ENCODE measurements at places on chromosomes 16 and 17.

- peak; percentile 2 for DNase-seq
These were observed 4.9 kb downstream of the TNRC6C start for GRCh38 chr17:77963441-77963840.

GRCh38 chr16:29844575-29845331 is 18.3 kb downstream of the CDIPT start:
- no peak for DNase-seq

DNA sequence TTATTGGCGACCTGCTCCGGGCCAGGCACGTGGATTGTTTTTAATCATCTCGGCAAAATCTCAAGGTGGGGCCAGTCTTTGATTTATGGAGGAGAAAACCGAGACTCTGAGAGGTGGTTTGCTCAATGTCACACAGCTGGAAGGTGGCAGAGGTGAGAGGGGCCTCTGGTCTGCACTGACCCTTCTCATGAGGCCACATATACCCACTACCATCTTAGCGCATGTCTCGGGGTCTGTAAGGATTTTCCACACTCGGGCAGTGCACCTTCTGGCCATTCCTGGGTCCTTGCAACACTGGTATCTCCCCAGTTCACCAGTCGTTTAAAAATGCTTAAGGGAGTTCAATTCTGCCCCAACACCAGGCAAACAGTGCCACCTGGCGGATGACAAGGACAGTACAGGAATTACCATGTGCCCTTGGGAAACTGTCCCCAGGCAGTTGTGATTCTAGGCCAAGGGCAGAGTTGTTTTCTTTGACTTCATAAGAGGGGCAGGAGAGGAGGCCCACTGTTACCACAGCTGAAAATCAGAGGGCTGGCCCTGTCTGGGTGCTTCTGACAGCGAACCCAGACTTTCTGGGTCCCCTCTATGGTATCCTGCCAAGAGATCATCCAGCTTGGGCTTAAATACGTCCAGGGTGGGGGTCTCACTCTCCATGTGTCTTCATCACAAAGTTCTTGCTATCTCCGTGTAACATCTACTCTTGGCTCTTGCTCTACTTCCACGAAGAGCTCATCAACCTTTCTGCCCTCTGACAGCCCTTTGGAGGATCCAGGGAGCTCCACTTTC is 39.4 kb upstream of the RAI1 start:
- peak; percentile 72 for DNase-seq

- no peak for DNase-seq
These were observed 45.4 kb upstream of the TMEM132E start for GRCh38 chr17:34533806-34534527.

DNA sequence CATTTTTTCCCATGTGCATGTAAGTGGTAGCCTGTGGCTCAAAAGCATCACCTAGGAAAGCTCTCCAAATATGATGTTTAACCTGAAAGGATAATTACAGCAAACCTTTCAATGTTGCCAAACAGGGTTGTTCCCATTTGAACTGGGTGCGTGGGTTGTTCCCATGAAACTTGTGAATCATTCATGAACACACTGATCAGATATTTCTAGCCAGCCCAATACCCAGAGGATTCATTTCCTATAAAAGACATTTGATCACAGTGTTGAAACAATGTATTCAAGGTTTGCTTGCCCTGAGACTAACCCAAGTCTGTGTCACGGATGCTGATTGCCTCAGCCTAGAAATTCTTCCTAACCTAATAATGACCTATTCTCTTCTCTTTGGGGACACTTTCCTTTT is 12.9 kb downstream of the KRT39 start:
- no peak for DNase-seq

- no peak for DNase-seq
These were observed 88.2 kb upstream of the FA2H start for GRCh38 chr16:74862743-74863244.

GRCh38 chr16:64278196-64278595 is 843.7 kb downstream of the CDH11 start:
- DNase-seq, result no peak

- no peak for DNase-seq
These were observed 15.9 kb downstream of the MINK1 start for GRCh38 chr17:4849011-4849536.

DNA sequence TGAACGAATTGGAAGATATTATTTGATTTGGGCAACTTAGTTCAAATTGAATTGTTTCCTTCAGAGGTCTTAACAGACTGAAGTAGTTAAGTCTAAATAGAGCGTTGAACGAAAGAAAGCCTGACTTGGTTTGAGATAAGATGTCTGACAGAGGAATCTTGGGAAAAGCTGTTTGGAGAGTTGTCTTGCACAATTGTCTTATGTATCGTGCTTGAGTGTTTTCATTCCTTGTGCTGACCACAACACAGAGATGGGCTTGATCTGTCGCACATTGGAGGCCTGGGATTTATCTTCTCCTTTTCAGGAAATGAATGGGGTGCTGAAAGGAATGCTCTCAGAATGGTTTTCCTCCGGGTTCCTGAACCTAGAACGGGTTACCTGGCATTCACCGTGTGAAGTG is 7.8 kb downstream of the MLYCD start:
- no peak for DNase-seq

- DNase-seq, result no peak
These were observed 32.7 kb upstream of the MON1B start for GRCh38 chr16:77158293-77158692.

GRCh38 chr16:3948378-3948995 is 68.0 kb upstream of the CREBBP start:
- DNase-seq, result no peak

- DNase-seq, result no peak
These were observed 19.2 kb downstream of the SGF29 start for GRCh38 chr16:28572696-28573510.

GRCh38 chr17:3794557-3795389 is 6.2 kb downstream of the ITGAE start:
- no peak for DNase-seq

- DNase-seq, result no peak
These were observed 1.2 kb downstream of the TMC6 start for GRCh38 chr17:78127239-78127887.

DNA sequence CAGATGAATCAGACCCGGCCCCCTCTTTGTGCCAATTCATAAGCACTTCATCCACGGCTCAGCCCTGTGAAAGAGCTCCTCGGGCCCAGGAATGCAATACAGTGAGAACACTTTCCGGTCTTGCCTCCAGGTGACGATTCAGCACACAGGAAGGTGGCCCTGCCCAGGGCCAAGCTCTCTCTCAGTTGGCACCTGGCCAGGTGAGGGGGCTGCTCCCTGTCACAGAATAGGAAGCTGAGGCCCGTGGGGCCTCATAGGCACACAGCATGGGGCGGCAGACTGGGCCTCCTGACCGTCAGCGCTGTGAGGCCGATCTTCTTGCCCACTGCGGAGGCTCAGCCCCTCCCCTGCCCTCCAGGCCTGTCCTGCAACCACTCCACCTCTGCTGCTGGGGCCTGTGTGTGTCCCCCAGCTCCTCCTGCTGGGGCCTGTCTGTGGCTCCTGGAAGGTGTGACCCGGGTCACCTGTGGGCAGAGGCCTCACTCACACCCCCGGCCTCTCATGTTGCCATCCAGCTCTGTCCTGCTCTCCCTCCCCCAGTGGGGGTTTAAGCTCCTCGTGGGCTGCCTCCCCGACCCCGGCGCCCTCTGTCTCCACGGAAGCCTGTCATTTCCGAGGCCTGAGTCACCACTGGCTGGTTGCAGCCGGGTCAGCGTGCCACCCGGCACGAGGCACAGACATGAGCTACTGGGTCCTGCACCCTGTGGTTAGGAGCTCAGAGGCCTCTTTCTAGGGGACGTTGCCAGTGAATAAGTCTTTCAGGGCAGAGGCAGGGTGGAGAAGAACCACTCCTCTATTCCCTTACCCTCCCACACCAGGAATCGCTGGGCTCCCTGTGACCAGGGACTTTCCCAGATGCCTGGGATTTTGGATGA is 114.4 kb downstream of the SEC14L1 start:
- no peak for DNase-seq

GRCh38 chr16:69932228-69932627 is 18.9 kb upstream of the CLEC18A start:
- no peak for DNase-seq

- DNase-seq, result no peak
These were observed 62.7 kb upstream of the IRX6 start for GRCh38 chr16:55261301-55261700.

- no peak for DNase-seq
These were observed 10.7 kb upstream of the MRPS23 start for GRCh38 chr17:57860414-57860999.

DNA sequence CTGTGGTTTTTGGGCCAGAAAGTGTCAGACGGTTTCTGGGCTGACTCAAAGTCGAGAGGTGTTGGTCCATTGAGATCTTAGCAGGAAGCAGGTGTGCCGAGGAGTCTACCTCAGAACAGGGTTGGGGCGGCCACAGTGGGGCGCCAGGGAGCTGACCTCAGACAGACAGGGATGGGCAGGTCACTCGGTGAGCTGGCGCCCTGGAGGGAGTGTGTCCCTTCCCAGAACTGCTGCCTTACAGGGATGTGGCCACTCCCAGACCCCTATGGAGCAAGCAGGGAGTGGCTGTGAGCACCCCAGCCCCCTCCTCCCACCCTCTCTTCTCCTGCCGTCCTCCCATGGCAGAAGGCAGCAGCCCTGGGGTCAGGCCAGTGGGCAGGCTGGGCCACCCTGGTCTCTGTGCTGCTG is 14.0 kb upstream of the DPEP1 start:
- no peak for DNase-seq

DNA sequence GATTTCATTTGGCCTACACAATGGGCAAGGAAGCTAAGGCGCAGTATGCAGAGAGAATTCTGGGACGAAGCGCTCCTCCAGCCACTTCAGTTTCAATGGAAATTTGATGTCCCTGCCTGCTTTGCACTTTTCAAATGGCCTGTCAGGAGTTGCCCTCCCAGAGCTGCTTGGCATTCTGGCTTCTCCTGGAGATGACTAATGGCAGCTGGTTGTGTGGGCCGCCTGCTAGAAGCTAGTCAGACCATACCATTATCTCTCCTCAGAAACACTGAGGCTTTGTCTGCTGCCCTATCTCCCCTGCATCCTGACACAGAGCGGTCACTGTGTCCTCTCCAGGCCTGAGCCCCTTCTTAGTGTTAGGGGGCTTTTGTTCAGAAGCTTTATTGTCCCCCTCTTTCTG is 180.1 kb downstream of the SPECC1 start:
- no peak for DNase-seq

DNA sequence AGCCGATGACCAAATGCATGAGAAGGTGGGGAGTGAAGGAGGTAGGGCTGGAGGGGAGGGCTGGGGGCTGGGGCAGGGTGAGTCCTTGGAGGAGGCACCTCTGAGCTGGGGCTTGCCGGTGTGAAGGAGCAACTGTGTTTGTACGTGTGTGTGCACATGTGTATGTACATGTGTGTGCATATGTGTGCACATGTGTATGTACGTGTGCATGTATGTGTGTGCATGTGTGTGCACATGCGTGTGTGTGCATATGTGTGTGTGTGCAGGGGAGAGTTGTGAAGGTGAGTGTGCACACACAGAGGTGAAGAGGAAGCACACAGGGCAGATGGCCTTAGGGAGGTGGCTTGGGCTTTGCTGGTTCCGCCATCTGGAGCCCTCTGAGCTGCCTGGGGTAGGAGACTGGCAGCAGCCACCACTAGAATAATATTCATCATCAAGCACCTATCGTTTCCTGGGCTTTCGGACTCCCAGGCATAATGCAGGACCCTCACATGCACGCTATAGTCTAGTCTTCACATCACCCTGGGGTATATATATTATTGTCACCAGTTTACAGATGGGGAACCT is 120.9 kb upstream of the CDC42EP4 start:
- no peak for DNase-seq

DNA sequence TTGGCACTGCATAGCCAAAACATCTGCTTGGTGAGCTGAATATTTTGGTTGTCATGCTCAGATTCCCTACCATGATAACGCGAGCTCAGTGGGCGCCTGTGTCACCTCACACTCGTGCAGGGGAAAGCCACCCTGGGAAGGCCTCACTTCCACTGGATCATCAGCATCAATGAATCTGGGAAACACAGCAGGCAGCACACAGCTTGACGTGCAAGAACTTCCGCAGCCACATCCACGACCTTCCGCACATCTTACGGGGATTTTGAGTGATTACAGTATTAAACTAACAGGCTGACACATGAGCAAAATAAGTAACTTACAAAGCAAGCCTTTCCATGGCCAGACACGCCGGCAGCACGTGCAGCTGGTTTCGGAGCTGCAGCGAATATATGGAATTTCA is 54.7 kb upstream of the FOXF1 start:
- DNase-seq, result no peak

DNA sequence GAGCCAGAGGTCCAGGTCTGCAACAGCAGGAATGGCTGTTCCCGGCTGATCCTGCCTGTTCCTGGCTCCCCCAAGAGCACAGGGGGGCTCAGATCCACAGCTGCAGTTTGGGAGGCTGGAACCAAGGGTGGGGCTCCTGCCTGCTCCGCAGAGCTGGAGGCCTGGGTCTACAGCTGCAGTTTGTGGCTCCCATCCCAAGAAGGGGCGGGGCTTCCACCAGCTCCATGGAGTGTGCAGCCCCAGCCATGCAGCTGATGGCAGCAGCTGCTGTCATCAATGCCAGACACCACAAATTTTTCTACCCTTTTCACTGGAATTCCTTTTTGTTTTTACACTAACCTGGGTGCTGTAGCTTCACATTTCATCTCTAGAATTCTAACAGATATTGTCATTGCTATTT is 135.4 kb upstream of the KIF2B start:
- no peak for DNase-seq

DNA sequence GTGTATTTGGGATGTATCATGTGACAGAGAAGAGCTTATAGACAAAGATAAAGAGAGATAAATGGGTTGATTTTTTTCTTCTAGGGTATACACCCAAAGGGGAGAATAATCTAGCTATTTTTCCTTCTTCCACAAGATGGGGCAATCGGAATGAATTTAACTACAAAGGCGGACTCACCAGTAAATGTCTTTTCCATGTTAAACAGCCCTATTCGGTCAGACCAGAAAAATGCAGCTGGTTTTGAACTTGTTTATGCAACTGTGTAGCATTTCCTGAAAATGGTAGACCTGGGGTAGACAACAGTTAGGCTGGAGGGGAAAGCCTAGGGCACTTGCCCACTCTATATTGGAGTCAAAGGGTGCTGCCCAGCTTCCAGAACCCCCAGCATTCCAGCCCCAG is 477.1 kb downstream of the TOX3 start:
- no peak for DNase-seq

- DNase-seq, result no peak
These were observed 36.3 kb downstream of the GDE1 start for GRCh38 chr16:19485611-19486010.
